AG09319 (cell line): ENCODE measurements at places on chromosomes 7 and 10.

GRCh38 chr7:42527004-42527403 lies 290.0 kb upstream of the GLI3 start:
- no peak for DNase-seq

DNA sequence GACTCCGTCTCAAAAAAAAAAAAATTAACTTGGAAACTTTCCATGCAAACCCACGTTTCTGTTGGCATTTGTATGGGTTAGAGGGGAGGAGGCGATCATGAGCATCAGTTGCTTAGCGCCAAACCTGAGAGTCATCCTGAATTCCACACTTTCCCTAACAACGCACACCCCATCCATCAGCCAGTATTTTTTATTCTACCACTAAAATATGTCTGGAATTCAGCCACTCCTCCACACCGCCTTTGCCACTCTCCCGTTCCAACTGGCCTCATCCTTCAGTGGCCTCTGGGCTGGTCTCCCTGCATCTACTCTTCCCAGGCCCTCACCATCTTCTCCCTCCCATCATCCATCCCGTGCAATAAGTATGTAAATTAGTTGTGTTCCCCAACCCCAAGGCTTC lies 4.7 kb upstream of the LMBR1 start:
- DNase-seq = no peak

DNA sequence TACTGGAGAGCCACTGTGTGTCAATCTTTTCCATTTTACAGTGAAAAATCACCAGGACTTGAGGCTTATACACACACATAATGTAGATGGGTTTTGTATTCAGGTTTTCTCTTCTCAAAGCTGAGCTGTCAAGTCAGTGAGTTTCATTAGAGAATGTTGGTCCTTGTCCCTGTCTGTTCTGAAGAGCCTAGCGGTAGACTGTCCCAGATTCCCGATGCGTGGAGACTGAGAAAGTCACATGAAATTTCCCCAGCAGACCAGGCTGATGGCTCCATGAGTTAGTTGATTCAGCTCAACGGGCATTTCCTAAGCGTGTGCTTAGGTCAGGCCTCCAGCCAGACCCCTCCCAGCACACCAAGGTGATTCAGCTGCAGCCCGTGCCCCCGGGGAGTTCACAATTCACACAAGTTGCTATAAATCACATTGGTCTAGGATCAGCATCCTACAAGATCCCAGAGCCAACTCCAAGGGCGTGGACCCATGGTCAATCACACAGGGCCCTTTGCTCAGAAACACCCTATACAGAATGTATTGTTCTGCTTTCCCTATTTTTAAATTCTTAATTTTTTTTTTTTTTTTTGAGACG lies 17.2 kb downstream of the CHST15 start:
- DNase-seq = no peak

DNA sequence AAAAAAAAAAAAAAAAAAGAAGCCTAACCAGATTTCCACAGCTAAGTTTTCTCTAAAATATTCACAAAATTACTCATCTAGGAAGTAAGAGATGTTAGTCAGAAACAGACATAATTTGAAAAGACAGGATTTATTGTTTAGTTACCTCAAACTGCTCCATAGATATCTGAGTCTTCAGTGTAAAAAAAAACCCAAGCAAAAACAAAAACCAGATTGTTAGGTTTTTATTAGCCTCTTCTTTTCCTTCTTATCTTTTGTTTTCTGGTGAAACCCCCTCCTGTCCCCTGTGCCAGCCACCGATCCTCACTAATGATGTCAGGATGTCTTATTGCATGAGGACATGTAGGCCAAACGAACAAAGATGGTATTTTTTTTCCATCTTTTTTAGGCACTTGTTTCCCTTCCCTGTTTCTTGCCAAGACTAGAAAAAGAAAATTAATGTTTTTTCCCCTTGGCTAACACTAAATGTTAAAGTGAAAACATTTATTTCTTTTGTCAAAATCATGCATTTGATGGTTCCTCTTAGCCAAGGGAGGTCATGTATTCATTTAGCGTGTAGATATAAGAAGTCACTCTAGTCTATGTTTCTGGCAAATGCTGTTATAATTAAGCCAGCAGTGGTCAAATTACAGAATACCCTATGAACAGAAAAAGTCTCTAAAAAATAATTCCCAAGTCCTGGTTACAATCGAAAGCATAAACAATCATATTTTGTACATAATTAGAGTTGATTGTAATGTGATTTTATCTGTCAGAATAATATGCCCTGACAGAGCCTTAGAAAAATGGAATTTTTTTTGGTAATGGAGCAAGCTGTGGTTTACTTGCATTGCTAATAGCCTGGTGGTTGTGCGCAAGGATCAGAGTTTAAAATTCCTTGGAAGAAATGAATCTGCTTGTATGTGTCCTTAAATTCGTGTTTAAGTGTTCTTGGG lies 702.4 kb upstream of the FZD8 start:
- peak; percentile 19 for DNase-seq

GRCh38 chr7:102834466-102834865 lies 78.3 kb upstream of the LRRC17 start:
- DNase-seq = no peak

DNA sequence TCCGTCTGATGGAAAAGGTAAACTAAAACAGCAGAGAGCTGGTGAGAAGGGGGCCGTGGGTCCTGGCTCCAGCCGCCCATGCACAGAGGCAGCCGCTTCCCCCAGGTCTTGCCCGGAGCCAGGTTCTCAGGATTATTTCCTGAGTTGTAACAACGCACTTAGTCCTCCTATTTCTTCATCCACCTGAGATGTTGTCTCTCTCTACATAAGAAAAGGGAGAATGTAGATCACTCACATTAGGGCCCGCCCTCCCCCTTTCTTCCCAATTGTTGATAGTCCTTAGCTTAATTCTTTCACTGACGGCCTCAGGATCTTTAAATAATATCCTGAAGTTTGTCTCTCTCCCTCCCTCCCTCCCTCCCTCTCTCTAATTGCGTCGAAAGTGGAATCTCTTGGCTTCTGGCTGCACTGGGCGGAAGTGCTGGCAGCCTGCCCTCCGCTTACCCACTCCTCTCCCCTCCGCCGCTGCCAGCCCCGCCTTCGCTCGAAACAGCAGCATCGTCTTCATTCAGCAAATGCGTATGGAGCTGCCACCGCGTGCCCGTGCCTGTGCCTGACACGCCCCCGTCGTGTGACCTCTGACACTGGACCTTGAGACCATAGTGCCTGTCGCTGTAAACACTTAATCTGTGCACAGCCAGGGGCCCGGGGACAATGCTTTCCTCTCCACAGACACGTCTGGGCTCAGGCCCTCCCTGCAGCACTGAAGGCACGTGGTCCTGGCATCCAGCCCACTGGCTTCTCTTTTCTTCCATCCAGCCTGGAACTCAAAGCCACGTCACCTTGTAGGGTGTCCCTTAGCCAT lies 174.5 kb upstream of the PPP2R2D start:
- no peak for DNase-seq

DNA sequence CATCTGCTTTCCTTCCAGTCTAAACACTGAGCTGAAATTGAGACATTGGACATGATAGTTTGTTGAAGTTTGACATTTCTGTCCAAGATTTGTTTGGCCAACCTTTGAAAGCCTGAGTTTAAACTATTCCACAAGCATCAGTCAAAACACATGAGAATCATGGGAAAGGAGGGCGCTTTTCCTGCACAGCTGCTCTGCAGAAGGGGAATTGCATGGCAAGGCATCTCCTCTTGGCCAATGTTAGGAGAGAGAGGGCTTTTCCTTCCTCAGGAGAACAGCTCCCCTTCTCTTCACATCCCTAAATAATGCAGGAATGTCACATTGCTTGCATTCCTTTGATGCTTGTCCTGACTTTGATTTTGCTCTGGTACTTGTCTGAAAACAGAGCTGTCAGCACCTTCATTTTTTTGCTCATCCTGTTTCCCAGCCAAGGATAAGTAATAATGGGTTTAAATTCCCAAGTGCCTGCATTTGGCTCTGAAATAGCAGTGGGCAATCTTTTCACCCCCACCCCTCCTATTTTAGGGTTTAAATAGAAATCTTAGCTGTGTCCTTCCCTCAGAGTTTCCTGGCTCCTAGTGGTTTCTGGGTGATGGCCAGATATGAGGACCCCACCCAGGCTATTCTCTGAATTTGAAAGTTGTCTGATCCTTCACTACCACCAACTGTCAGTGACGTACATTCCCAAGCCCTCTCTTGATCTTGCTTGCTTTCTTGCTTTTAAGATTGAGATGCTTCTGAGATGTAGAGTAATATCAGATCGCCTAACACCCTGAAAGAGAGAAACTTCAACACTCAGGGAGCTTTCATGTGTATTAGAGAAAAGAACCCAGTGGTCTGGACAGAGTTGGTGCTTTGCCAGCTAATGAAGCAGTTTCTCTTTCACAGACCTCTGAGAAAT lies 75.2 kb upstream of the NPVF start:
- no peak for DNase-seq

- DNase-seq = no peak
These were observed 77.4 kb downstream of the TAF3 start for GRCh38 chr10:7895699-7896090.

DNA sequence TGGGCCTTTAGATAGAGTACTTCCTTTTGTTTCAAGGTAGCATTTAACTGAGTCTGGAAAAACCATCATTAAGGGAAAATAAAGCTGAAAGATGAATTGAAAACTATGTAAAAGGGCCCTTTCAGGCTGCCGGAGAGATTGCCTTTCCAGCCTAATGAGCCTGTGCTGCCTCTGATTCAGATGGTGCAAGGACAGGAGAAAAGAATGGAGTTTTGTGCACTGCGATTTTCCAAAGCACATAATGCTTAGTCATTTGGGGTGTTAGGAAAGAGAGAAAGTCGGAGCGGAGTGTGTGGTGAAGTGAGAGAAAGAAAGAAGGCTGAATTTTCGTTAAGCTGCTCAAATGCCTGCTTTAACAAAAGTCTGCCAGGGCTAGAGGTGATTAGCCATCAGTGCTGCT lies 259.7 kb downstream of the PAXIP1 start:
- DNase-seq = no peak

- DNase-seq = no peak
These were observed 56.2 kb downstream of the PLCE1 start for GRCh38 chr10:94049911-94050310.

DNA sequence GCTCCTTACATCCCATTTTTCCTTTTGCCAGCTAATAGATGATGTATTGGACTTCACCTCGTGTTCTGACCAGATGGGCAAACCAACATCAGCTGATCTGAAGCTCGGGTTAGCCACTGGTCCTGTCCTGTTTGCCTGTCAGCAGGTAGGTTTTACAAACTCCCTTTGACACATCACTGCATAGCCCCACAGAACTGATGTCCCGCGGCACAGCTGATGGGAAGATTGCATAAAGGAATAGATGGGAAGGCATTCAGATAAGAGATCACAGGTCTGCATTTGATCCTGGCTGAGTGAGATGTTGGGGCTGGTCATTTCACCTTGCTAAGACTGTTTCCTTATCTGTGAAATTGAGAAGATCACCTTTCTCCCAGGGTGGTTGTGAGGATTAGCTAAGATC lies 37.9 kb downstream of the PDSS1 start:
- DNase-seq = no peak

DNA sequence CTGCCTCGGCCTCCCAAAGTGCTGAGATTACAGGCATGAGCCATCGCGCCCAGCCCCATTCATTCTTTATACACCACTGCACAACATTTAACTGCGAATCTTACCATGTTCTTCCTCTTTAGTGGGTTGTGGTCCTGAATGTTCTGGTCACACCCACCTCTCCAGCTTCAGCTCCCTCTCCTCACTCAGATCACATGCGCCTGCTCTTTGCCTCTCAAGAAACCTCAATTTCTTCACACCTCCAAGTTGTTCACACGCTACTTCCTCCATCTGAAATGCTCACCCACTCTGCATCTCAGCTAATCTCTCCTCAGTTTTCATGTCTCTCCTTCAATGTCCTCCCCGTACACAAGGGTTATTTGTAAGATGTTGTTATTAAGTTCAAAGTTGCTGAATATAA lies 2.4 kb upstream of the PRR15 start:
- no peak for DNase-seq

DNA sequence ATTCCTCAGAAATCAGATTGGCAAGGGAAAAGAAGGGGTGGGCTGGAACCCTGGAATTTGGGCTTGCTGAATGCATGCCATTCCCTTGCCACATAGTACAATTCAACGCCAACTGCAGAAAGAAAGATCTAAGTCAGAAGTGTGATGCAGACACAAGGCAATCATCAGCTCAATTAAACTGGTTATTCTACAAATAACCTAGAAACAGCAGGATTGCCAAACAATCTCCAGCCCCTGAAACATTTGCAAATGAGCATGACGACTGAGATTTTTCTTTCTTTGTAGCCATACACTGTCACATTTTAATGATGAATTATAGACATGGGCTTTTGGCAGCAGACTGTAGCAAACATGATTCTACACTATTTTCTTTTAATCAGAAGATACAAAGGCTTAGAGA lies 16.5 kb upstream of the CREB5 start:
- no peak for DNase-seq

DNA sequence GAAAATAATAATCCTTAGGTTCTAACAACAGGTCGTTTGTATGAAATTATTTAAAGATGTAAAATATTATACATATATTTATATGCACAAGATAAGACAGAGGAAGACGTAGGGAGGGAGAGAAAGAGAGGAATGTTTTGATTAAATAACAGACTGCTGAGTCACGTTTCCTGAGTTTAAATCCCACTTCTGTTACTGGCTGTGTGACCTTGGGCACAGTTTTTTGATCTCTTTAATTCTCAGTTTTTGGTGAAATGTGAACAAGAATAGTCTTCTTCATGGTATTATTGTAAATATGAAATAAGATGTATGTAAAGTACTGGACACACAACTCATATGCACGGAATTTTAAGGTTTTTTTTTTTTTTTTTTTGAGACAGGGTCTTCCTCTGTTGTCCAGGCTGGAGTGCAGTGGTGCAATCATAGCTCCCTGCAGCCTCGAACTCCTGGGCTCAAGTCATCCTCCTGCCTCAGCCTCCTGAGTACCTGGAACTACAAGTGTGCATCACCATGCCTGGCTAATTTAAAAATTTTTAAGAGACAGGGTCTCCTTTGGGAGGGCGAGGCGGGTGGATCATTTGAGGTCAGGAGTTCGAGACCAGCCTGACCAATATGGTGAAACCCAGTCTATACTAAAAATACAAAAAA lies 42.6 kb downstream of the BAMBI start:
- no peak for DNase-seq

DNA sequence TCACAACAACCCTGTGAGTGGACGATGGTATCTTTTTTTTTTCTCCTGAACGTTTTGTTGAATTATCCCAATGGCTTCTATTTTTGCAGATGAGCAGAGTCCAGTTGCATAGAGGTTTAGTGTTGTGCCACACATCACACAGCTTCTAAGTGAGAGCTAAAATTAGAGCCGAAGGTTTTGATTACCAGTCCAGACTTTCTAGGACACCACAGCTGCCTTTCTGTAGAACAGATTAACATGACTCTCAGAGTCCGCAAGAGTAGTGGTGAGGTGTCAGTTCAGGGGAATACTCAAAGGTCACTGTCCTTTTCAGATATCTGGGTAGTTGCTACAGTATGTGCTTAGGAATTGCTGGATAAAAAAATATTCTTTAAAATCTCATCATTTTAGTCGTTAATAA lies 13.8 kb downstream of the SGPL1 start:
- no peak for DNase-seq

- DNase-seq = no peak
These were observed 503.4 kb downstream of the PLXNA4 start for GRCh38 chr7:132072873-132073272.

GRCh38 chr7:23889566-23889965 lies 179.5 kb downstream of the STK31 start:
- DNase-seq = no peak
